T-cell (primary cell): ENCODE measurements at places on chromosomes 5 and 9. TPM values are rescaled to one million over a fixed set of nuclear protein-coding genes. Genes with fewer than 3 reads are reported as not detected.

The PLPP7 gene
- total RNA-seq: not detected

The INSL6 gene
- not detected for total RNA-seq

The TJP2 gene
- 9.9 TPM for total RNA-seq

The GFI1B gene
- total RNA-seq: 0.18 TPM

The FGF1 gene
- total RNA-seq: not detected

The SPINK13 gene
- total RNA-seq: not detected

The NR2F1-AS1 gene
- not detected for total RNA-seq

The ADAMTS12 gene
- total RNA-seq: not detected

The GPR21 gene
- 0.64 TPM for total RNA-seq

The SAXO1 gene
- total RNA-seq: 0.79 TPM

The SLC6A3 gene
- not detected for total RNA-seq

DNA sequence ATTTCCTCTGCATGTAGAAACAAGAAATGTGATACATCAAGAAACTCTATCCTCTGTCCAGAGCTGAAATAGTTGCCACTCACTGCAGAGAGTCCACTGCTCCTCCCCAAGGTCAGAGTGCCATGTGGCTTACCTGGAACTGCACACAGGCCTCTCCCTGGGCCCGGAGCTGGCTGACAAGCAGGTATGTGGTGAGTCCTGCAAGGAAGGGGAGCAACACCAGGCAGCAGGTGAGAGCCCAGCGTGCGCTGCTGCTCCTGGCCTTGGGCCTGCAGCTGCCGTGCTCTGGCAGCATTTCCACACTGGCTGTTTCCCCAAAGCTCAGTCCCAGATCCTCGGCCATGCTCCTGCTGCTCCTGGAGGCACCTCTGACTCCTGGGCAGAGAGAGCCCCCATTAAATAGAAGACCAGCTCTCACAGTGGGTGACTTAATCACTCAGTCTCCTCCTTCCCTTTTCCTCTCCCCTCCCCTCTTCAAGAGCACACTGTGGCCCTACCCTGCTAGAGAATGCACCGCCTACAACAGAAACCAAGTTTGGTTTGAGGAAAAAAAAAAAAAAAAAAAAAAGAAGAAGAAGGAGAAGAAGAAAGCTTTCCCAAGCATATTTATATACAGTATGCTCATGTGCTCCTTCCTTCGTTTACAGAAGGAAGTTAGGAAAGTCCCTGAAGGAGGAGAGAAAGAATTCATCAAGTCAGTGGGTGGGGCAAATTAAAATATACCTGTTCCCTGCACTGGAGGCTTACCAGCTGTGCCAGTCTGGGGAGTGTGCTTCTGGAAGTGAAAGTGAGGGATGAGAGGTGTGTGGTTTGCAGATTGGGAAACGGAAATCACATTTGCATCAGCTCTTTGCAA lies at the start of gene TNFSF15:
Gene TNFSF15 (minus strand): TSS at position 370 of the 856 bp plus-strand sequence. CDS start 27 bp downstream, at position 343.
- H3K4me3 ChIP-seq: no peak within 1 kb of the TSS
- H3K27me3 ChIP-seq: no peaks in the 10 kb centered on the region
- H3K27ac ChIP-seq: no peak within 1 kb of the TSS
- H3K36me3 ChIP-seq: no peaks in the 10 kb centered on the region
- H3K4me1 ChIP-seq: peaks cover 10% of the 10 kb centered on the region

DNA sequence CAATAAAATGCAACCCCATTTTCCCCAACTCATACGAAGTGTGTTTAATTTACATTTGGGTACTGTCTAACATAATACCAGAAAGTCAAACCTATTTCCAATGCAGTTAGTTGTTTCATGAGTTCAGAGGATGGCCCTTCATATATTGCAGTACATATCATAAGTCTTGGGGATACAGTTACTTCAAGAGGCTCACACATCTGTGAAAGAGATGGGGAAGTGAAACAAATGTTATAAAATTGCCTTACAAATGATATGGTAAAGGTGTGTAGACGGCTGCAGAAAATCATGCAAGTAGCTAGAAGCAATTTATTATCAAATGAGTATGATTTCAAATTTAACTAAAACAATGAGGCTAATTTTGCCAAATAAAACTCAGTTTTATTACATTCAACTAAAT lies 219.0 kb upstream of the CDH12 start:
- no peaks in the 10 kb centered on the region for H3K27me3 ChIP-seq
- H3K4me3 ChIP-seq: no peak overlapping the region
- DNase-seq: no peak
- H3K36me3 ChIP-seq: no peaks in the 10 kb centered on the region
- H3K4me1 ChIP-seq: no peaks in the 10 kb centered on the region

DNA sequence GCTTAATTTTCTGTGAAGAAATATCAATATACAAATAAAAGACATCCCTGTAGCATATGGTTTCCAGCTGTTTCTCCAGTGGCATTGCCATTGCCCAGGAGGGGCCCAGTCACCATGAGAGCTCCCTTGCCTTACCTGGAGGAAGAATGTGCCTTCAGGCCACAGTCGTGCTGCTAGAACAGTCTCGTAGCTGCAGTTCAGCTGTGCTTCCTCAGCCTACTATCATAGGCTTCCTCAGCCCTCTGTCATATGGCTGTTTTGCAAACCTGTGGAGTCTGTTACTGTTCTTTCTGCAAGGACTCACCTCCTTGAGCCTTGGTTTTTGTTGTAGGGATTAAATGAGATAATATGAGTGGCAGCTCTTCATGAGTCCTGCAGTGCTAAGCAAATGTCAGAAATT lies 67.6 kb downstream of the RCL1 start:
- H3K36me3 ChIP-seq: peaks cover 20% of the 10 kb centered on the region
- DNase-seq: no peak
- no peaks in the 10 kb centered on the region for H3K4me1 ChIP-seq
- no peaks in the 10 kb centered on the region for H3K27me3 ChIP-seq
- no peak overlapping the region for H3K27ac ChIP-seq
- H3K4me3 ChIP-seq: no peak overlapping the region

GRCh38 chr5:90866333-90866732 lies 307.7 kb downstream of the ADGRV1 start:
- H3K4me3 ChIP-seq: no peak overlapping the region
- no peak overlapping the region for H3K27ac ChIP-seq
- H3K4me1 ChIP-seq: no peaks in the 10 kb centered on the region

GRCh38 chr5:42022383-42022972 lies 97.4 kb downstream of the FBXO4 start:
- H3K27me3 ChIP-seq: no peaks in the 10 kb centered on the region
- no peak overlapping the region for H3K4me3 ChIP-seq
- DNase-seq: no peak
- H3K27ac ChIP-seq: no peak overlapping the region
- H3K4me1 ChIP-seq: no peaks in the 10 kb centered on the region
- H3K36me3 ChIP-seq: no peaks in the 10 kb centered on the region

DNA sequence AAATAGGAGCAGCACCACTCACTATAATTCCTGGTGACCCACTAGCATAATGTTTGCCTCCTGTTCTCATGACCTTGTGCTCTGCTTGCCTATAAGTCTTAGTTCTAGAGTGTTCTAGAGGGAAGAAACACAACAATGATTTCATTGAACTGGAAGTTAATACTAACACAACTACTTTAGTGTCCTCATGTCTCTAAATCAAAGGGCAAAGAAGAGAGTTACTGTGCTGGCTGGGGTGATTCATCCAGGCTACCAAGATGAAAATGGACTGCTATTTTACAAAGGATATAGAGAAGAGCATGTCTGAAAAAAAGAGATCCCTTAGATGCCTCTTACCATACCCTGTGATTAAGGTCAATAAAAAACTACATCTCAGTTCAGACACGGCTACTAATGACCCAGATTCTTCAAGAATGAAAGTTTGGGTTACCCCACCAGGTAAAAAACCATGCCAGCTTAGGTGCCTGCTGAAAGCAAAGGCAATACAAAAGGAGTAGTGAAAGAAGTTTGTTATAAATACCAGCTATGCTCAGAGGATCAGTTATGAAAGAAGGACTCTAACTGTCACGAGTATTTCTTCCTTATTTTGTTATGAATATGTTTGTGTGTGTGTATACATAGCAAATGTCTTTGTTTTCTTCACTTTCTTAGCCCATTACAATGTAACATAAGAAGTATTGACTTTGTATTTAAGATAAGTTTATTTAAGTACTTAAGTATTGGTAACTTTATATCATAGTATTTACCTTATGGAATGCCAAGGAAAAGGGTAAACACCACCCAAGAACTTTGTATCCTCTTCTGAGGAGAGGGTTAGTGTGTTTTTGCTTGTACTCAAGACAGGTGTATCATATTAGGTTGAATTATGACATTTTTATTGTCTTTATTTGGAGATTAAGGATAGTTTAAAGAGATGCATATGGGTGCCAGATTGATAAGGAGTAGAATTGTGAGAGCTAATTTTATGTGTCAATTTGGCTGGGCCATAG lies 314.1 kb upstream of the PTGER4 start:
- peaks cover 5% of the 10 kb centered on the region for H3K36me3 ChIP-seq
- DNase-seq: no peak
- peaks cover 3% of the 10 kb centered on the region for H3K4me1 ChIP-seq
- no peaks in the 10 kb centered on the region for H3K27me3 ChIP-seq
- no peak overlapping the region for H3K27ac ChIP-seq

GRCh38 chr5:10729320-10730042 lies 31.6 kb downstream of the DAP start:
- no peak for DNase-seq
- no peaks in the 10 kb centered on the region for H3K27me3 ChIP-seq
- H3K36me3 ChIP-seq: peaks cover 9% of the 10 kb centered on the region

- H3K36me3 ChIP-seq: no peaks in the 10 kb centered on the region
- no peak overlapping the region for H3K27ac ChIP-seq
- H3K27me3 ChIP-seq: no peaks in the 10 kb centered on the region
Measured at GRCh38 chr5:6399980-6400910, 21.9 kb upstream of the MED10 start.

- no peak overlapping the region for H3K27ac ChIP-seq
- H3K4me1 ChIP-seq: no peaks in the 10 kb centered on the region
- no peak for DNase-seq
- no peaks in the 10 kb centered on the region for H3K27me3 ChIP-seq
- H3K4me3 ChIP-seq: no peak overlapping the region
Measured at GRCh38 chr9:23538067-23538402, 288.0 kb downstream of the ELAVL2 start.

GRCh38 chr9:110128664-110129329 lies 79.2 kb downstream of the C9orf152 start:
- H3K27me3 ChIP-seq: no peaks in the 10 kb centered on the region
- no peak for DNase-seq
- H3K4me1 ChIP-seq: peaks cover 18% of the 10 kb centered on the region
- no peak overlapping the region for H3K4me3 ChIP-seq
- no peak overlapping the region for H3K27ac ChIP-seq
- no peaks in the 10 kb centered on the region for H3K36me3 ChIP-seq

GRCh38 chr5:68746220-68746619 lies 347.6 kb upstream of the SLC30A5 start:
- H3K4me1 ChIP-seq: no peaks in the 10 kb centered on the region
- no peak overlapping the region for H3K4me3 ChIP-seq
- no peak for DNase-seq
- H3K27ac ChIP-seq: no peak overlapping the region
- no peaks in the 10 kb centered on the region for H3K36me3 ChIP-seq

DNA sequence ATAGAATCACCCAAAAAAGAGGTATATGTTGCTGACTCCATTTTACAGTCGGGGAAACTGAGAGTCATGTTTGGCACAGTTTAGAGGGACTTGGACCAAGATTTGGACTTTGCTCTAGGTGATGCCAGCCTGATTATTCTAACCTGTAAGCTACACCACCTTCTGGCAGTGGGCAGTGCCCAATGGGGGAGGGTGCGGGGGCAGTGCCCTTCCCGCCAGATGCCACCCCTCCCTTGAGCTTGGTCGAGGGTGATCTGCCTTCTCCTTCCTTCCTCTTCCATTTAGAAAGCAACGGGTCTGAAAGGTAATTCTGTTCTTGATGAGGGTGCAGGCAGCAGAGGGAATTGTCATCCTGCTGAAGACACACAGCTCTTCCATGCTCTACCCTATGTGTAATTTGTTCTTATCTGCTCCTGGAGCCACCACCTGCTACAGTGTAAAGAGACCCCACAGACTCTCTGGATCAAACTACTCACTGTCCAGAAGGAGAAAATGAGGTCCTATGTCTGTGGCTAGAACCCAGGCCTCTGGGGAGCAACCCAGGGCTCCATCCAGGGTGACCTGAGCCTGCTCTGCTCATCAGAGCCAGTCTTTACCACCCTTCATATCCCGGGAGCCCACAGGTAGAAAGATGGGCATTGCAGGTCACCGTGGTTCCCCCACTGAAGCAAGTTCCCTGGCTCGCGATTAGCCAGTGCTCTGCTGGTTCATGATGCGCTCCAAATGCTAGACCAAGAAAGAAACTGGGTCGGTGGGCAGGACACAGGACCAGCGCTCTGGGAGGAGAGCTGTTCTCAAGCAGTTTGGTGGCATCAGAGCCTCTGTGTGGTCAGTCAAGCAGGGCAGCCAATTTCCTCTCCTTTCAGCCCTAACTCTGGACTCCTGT lies 156.2 kb downstream of the RGS3 start:
- no peak overlapping the region for H3K27ac ChIP-seq
- no peaks in the 10 kb centered on the region for H3K36me3 ChIP-seq
- H3K4me1 ChIP-seq: no peaks in the 10 kb centered on the region
- no peak overlapping the region for H3K4me3 ChIP-seq
